ENCODE measurements at places on chromosomes 7 and 10.

GRCh38 chr7:471866-472639 lies 47.6 kb downstream of the PDGFA start:
- DNase-seq: no peak

DNA sequence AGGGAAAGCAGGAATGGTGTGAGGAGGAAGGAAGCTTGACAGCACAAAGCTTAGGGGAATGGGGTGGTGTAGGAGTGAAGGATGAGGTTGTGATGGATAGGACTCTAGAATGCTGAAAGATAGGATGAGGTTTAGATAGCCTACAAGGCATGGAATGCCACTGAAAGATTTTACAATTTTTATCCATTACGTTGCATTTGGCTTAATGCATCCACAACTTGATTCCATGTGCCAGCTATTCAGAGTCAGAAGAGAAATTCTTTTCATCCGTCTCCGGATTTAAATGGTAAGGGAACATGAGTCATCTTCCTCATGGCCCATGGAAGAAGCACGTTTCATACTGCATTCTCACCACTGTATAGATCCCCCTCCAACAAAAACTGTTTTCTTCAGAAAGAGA lies 212.4 kb upstream of the BMPER start:
- DNase-seq: no peak

GRCh38 chr7:156985101-156985992 lies 25.1 kb downstream of the MNX1 start:
- no peak for DNase-seq

DNA sequence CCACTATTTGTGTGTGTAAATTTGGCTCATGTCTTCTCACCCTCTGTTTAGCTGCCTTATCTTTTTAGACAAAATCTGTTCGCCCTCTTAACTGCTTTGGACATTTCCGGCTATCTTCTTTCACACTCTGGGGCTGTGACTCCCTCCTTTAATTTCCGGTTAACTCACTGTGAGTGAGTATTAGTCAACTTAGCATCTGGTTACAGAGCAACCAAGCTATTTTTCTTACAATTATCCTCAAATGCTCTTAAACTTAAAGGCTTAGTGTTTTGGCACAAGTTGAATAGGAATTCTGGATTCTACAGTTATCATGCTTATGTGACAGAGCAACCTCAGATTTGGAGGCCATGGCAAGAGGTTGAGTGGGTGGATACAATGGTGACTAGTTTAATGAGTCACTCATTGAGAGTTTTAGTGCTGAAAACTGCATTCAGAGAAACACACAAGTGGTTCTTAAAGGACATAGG lies 177.6 kb upstream of the SEMA3A start:
- DNase-seq: no peak

DNA sequence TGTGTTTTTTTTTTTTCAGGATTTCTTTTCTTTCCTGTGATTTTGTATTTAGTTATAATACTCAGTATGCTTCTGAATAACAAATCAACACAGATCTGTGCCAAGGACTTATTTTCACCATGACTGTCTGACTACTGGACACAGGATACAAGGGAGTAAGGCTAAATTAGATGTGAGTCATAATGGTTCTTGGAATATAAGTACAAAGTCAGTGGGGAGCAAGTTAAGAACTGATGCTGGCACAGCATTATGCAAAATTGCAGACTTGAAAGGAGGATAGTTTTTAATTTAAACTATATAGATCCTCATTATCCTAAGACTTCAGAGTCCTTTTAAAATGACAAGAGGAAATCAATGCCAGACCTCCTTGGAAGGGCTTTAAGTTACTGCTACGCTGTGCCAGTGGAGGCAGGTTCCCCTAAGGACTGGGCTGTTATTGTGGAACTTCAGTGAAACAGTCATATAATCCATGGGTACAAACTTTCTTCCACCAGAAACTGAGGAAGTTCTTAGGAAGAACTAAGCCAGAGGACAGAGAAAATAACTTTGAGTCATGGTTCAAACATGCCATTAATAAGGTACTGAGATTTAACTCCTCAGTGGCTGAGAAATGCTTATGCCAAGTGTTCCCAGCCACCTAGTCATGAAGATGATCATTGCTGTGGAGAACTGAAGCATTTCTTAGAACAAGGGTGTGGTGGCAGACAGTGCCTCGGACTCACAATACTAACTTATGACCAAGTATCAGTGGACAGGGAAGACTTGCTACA lies 531.2 kb downstream of the HTR7 start:
- DNase-seq: no peak
